ENCODE measurements at places on chromosomes 3 and 15.

GRCh38 chr15:72980661-72981060, 71.6 kb upstream of the NEO1 start:
- DNase-seq = no peak

- DNase-seq = no peak
These were observed 749.1 kb downstream of the ROBO1 start for GRCh38 chr3:79018671-79019136.

DNA sequence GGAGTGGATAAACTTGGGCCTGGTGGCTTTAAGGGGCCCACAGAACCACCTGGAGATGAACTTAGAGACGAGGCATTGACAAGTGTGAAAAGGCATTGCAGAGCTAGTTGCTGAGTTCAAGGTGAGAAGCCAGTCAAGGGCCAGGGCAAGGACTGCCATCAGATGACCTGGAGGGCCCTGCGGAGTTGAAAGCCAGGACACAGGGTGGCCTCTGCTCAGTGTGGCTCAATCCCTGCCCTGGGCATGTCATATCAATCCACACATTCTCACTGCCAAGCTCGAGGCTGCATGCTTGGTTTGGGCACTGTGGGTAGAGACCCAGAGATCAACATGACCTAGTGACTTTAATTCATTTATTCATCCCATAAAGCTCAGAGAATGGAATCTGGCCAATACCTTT, 9.2 kb downstream of the PAQR5 start:
- no peak for DNase-seq

DNA sequence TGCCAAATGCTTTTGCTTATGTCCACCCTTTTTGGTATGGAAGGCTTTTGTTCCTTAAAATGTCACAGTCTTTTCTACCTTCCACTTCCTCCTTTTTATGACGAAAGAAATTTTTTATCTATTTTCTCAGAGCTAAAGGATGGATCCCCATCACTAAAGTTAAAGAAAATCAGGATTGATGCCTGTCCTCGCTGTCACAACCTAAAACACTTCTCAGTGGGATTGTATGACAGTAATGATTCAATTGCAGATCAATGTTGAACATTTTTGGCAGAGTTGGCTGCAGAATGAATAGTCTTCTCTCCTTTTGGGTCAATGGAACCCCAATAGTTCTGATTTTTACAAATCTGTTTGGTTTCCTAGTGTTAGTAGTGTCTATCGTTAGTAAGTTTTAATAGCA, 549.8 kb upstream of the ROBO2 start:
- DNase-seq = no peak

GRCh38 chr3:47047673-47048072, 68.2 kb downstream of the NBEAL2 start:
- DNase-seq = no peak

DNA sequence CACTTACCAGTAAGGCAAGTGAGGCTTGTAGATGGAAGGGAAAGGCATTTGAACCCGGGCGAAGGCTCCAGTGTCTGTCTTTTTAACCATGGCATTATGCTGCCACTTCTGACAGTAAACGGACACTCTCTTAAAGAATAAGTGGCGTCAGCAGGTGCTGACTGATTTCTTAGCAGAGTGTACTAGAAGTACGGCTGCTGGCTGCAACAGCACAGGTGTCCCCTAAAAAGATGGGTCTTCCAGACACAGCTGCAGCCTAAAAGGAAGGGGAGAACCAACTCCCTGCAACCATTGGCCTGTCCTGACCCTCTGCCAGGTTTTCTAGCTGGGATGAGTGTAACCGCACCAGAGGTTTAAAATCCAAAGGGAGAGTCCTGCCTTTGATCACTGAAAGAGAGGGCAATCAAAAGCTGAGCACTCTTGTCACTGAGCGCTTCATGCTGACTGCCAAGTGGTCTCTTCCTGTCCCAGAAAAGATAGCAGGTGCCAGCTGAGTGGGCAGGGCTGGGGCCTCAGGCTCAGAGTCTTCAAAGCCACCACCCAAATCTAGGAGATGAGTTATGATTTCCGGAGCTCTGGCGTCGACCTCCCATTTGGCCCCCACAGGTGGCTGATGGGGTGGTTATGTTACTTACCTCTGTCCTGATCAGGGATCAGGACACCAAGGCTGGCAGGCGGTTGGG, 255.8 kb downstream of the SLCO3A1 start:
- DNase-seq = no peak

- DNase-seq = no peak
These were observed 15.3 kb upstream of the MCF2L2 start for GRCh38 chr3:183443395-183444385.

GRCh38 chr3:14253707-14254382, 75.2 kb downstream of the LSM3 start:
- no peak for DNase-seq

GRCh38 chr3:128083396-128083795, 31.2 kb downstream of the SEC61A1 start:
- DNase-seq = no peak

- no peak for DNase-seq
These were observed 5.9 kb downstream of the C3orf22 start for GRCh38 chr3:126552688-126553283.

DNA sequence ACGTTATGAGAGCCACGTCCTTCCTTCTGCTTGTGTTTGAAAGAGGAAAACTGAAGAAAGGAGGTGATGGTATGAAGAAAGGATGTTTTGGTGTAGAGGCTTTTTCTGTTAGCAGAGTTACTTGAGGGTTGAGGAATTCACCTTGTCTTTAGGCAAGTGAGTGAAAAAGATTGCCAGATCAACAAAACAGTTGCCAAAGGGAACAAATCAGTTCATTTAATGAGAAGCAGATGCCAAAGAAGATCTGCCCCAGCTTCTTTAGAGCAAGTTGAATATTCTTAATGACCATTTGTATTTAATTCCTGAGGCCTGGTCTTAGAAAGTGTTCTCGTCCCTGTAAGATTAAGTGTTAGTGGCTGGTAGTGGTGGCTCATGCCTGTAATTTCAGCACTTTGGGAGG, 2.6 kb downstream of the CHCHD6 start:
- DNase-seq = no peak

- DNase-seq = no peak
These were observed 5.1 kb downstream of the HPS3 start for GRCh38 chr3:149134575-149134974.

DNA sequence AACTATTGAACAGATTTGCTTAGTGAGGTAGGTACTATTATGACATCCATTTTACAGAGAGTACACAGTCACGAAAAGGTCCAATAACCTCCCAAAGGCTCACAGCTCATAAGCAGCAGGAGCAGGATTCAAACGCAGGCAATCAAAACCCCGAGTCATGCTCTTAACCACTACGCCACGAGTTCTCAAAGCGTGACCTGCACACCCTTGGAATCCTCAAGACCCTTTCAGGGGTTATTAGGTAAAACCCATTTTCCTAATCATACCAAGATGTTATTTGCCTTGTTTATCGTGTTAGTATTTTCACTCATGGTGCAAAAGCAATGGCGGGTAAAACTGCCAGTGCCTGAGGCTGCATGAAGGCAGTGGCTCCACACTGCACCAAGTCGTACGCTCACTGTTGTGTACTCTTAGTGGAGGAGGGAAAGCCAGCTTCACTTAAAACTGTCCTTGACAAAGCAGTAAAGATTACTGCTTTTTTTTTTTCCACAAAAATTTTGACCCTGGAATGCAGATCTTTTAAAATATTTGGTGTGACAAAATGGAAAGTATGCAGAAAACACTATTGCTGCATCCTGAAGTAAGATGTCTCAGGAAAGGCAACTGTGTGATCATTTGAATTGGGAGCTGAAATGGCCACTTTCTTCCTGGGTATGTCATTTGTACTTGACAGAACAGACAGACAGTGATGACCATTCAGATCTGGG, 96.1 kb downstream of the IGF2BP2 start:
- no peak for DNase-seq

DNA sequence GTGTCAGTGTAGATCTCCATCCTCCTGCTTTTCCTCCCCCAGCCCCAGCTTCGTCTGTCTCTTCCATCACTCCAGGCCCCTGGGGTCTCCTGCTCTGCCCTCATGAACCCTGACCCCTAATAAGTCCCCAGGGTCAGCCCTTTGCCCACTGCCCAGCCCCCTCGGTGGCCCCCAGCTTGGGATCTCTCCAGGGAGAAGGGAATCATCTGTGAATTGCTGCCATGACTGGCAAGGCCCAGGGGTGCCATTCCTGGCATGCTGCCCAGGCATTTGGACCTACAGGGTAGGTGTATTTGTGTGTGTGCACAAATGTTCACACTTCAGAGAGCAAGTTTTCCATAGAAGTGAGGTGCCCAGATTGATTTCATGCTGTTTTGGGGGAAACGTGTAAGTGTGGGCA, 5.9 kb upstream of the TBC1D21 start:
- no peak for DNase-seq

DNA sequence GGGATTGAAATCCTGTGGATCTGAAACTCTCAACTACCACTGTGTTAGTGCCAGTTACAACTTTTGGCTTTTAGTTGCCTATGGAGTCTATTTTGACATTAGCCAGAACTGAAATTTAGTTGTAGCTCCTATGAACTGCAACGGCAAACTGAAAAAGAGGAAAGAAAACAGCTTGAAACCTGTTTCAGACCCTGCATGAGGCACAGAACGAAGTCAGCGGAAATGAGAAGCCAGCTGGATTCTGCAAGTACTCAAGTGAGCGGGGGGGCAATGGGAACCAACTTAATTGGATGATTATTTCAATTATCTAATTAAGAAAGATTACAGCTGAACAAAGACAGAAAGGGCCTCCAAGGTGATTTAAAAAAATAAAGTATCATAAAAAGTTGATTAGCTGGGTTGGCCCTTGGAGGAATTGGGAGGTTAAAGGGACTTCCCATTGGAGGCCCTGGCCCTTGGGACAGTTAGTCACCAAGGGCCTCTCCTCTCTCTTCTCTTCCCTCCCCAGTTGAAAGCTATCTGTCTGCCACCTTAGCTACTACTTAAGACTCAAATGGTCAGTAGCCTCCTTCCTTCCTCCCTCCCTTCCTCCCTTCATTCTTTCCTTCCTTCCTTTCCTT, 352.1 kb downstream of the SHQ1 start:
- no peak for DNase-seq

GRCh38 chr3:89851974-89852621, 744.7 kb downstream of the EPHA3 start:
- no peak for DNase-seq

DNA sequence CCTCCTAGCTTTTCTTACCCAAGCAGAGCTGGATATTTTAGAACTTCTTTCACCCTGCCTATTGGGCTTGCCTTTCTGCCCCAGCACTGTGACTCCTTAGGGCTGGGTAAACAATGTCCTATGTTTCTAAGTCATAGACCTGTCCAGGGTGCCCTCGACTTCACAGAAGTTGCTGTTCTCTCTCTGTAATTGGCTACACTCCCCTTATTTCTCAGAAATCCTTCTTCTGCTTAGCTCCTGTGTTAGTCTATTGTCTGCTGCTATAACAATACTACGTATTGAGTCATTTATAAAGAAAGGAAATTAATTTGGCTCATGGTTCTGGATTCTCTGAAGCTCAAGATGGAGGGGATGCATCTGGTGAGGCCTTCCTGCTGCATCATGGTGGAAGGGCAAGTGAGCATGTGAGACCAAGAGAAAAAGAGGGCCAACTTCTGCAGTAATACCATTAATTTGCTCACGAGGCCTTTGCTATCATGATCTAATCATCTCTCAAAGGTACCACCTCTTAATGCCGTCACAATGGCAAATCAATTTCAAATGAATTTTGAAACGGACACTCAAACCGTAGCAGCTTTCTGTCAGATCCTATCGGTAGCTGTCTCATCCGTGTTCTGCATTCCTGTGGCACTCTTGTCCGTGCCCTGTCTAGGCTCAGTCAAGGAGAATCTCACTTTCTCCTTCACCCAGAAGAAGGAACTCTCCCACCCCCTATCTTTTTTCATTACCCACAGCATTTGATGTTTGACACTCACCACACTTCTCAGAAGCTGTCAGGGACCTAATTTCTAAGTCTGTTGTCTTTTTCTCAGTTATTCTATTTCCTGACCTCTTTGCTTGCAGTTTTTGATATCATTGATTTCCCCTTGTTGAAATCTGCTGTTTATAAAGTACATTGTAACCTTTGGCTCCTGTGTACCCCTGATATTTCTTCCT, 22.3 kb upstream of the GPR171 start:
- no peak for DNase-seq

GRCh38 chr3:119557877-119558269, 1.5 kb downstream of the CD80 start:
- no peak for DNase-seq

DNA sequence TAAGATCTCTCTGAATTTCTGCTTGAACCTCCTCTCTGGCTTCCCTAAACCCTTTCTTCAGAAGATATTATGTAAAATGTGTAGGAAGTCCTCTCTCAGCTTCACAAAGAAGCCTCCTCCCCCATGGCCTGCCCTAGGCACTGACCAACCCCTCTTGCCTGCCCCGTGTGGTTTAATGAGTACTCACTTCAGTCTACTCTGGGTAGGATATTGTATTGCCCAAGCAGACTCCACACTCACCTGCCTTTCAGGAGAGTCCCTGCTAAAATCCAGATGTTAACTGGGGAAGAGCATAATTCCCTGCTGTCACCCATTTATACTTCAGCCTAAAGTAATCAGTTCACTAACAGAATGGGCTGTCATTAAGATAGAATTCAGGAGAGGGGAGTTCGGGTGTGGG, 2.6 kb upstream of the AGBL1 start:
- no peak for DNase-seq

DNA sequence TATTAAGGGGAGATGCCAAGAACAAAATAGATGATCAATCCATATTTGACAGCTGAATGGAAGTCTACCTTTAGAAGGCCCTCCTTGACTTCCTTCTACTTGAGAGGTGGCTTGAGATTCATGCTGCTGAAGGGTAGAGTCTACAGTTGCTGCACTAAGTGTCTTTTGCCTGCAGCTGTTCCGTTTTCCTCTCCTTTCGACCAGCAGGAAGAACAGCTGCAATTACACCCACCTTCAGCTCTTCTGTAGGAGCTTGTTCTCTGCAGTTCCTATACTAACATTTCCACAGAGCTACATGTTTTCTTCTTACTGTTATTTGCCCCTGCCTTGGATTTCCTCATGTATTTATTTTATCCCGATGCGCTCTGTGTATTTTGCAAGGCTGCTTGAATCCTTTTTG, 79.1 kb downstream of the ARRDC4 start:
- no peak for DNase-seq

- no peak for DNase-seq
These were observed 103.3 kb upstream of the COL8A1 start for GRCh38 chr3:99534951-99535704.

All from GM12878 (cell line).